ENCODE measurements at places on chromosomes 6 and 20. TPM values are rescaled to one million over a fixed set of nuclear protein-coding genes. Genes with fewer than 3 reads are reported as not detected.

FAM83D gene
- total RNA-seq, result 4.4 TPM

TSPYL1 gene
- 45.6 TPM for total RNA-seq

CST4 gene
- total RNA-seq, result not detected

HMGN3 gene
- 54.2 TPM for total RNA-seq

HLA-DRB5 gene
- not detected for total RNA-seq

AIF1 gene
- total RNA-seq, result 1.4 TPM

MLN gene
- total RNA-seq, result not detected

SLC44A4 gene
- total RNA-seq, result not detected

ZNF831 gene
- not detected for total RNA-seq
